ENCODE measurements at places on chromosomes 3 and 15.
A peak's percentile ranks its signal among the peaks of the same experiment; 100 is the strongest.

- DNase-seq, result peak; percentile 80
These were observed 43.7 kb upstream of the ATP2C1 start for GRCh38 chr3:130850044-130850797.

DNA sequence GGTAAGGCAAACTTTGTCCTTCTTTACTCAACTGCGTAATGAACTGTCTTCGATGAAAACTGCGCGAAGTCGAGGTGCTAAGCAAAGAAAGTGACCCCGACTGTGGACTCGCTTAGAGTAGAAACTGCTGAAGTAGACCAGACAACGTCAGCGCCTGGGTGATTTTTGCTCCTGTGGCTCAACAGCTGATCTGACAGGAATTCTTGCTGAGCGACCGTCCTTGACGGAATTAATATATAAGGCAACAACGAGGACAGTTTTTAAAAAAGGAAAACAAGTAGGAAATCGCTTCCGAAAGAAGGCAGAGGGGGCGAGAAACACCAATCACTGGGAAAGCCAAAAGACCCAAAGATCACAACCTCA lies 541 bp downstream of the RPS27L start:
- peak; percentile 48 for DNase-seq

GRCh38 chr3:101204246-101204645 lies 116.1 kb downstream of the IMPG2 start:
- no peak for DNase-seq

DNA sequence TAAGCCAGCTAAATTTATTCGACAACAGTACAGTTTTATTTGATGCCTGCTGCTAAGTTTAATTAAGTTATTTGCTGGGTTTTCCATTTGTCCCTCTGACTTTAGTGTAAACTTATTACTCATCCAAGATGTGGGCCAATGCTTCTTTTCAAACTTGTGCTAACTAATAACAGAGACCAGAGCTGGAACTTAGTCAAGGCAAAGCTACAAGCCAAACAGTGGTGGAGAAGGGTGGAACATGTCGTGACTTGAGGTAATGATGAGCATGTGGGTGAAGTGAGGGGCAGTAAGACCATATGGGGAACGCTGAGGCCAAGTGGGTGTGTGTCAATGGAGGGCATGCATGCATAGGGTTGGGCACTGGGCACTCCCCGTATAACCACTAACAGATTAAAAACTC lies 63.9 kb downstream of the NMD3 start:
- no peak for DNase-seq

- peak; percentile 13 for DNase-seq
These were observed 22.4 kb downstream of the PLA2G4F start for GRCh38 chr15:42133886-42134502.

GRCh38 chr3:122590610-122591009 lies 13.2 kb downstream of the PARP15 start:
- no peak for DNase-seq

DNA sequence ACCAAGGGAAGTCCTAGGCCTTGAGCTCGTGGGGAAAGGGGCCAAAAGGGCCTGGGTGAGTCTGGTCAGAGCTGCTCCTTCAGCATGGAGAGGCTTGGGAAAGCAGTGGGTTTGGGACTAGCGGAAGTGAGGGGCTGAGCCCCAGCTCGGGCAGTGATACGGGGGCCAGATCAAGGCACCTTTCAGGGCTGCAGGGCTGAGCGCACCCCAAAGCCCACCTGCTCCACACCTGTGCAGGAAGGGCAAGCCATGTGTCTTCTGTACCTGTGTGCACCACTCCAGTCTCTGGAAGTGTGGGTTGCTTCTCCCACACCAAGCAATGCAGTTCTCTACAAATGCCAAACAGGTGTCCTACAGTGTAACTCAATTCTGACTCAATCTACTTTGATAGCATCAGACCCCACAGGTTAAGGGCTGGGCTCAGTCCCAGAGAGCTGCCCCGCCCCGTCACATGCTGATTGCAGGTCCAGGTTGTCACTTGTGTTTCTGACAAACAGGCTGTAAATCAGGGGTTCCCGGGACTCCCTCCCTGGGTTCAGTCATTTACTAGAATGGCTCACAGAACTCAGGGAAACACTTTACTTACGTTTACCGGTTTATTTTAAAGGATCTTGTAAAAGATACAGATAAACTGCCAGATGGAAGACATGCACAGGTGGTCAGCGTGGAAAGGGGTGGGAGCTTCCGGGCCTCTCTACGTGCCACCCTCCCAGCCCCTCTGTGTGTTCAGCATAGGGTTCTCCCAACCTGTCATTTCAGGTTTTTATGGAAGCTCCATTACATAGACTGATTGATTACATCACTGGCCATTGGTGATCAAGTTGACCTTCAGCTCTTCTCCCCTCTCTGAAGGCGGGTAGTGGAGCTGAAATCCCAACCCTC lies 28.8 kb upstream of the KLF13 start:
- peak; percentile 57 for DNase-seq

GRCh38 chr3:122322095-122323075 lies 2.7 kb upstream of the CSTA start:
- DNase-seq, result no peak

DNA sequence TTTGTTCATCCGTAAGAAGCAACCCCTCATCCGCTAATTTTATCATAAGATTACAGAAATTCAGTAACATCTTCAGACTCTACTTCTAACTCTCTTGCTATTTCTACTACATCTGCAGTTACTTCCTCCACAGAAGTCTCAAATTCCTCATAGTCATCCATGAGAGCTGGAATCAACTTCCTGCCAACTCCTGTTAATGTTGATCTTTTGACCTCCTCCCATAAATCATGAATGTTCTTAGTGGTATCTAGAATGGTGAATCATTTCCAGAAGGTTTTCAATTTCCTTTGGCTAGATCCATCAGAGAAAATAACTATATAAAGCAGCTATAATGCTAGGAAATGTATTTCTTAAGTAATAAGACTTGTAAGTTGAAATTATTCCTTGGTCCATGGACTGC lies 115.1 kb downstream of the TAFA4 start:
- no peak for DNase-seq

DNA sequence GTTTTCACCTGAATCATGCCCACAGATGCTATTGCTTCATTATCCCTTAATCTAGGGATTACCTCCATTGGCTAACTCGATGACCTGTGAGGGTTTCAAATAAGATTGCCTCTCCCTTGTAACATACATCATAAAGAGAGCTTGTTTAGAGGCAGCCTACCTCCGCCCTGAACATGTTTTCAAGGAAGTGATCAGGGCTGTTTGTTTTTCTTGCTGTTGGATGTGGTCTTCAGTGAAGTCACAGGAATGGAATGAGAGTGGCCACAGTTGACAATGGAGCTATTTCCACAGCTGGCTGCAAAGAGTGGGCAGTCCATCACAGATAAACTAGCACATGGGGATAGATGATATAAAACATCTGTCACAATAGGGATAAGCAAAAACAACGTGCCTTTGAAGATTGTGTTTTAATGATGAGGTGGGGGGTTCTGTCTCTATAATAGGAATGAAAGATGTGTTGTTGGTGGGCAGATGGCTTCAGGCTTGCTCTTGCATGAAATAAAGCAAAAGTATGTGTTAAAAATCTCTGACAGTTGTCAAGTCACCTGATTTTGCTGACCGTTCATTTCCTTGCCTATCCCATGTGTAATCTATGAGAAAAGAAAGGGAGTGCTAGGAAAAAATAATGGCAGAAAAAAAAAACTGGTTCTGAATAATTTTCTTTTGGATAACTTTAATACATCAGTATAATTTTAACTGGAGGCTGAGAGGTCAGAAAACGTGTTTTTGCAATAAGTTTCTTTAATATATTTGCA lies 642.3 kb downstream of the RBMS3 start:
- no peak for DNase-seq

GRCh38 chr3:99499235-99500158 lies 138.9 kb upstream of the COL8A1 start:
- no peak for DNase-seq

- no peak for DNase-seq
These were observed 33.3 kb downstream of the EMC4 start for GRCh38 chr15:34258151-34258550.

- no peak for DNase-seq
These were observed 385.4 kb upstream of the SEMA6D start for GRCh38 chr15:47331829-47332393.

DNA sequence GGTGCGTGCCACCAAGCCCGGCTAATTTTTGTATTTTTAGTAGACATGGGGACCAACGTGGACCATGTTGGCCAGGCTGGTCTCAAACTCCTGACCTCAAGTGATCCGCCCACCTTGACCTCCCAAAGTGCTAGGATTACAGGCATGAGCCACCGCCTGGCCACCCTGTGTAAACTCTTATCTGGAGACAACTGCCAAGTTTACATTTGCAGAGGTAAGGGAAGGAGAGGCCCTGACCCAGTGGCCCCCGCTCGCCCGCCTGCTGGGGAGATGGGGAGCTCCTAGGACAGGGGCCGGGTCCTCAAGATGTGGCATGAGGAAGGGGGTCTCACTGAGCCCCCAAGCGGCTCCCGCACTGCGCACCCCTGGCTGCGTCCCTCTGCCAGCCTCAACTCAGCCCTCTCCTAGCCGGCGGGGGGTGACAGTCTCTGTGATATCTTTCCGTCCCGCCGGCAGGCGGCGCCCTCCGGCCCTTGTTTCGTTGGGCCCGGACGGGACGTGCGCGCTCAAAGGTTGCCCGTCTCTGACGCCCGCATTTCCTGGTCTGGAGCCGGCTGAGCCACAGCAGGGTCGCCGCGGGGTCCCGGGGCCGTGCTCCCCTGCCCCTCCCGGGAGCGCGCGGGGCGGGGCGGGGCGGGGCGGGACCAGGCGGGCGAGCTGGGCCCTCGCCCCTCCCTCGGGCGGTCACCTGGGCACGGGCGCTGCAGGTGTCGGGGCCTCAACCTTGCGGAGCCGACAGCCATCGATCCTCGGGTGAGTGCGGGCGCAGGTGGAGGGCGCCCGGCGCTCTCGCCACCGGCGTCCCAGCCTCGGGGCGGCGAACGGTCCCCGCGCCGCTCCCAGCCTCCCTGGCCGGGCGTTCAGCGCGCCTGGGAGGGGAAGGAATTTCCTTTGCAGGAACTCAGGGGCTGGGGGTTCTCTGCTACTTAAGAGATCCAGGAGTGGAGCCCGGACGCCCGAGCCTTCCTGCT lies at the start of gene GPR160:
GPR160 (plus strand) TSS at position 533 of the 971 bp plus-strand sequence. CDS start 45,978 bp downstream, outside the sequence.
- peak; percentile 80 for DNase-seq

DNA sequence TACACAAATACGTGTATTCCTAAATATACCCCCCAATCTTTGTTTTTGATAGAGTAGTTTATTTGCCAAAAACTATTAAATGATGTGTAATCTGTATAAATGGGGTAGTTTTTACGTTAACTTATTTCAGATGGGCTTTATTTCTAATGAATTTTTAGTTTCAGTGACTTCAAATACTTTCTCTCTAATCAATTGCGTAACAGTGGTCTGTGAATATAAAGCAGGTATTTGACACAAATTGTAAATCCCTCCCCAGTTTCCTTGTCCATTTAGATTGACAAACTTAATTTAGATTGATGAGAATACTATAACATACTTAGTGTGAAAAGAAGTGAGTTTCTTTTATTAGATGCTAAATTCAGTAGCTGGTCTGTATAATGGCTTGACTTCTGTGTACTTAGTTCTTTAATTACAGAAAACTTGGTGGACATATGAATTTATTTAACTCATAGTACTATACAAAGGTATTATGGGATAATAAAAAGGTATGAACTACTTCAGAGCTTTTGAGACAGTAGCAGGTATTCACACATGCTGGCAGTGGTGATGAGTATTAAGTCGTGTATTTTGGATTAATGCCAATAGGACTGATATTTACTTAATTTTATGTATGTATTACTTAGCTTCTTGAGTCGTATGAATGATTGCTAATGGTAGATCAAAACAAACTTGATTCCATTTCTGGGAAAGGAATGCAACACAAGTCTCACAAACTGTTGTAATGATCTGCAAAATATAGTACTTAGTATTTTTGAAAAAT lies 81.6 kb downstream of the STT3B start:
- peak; percentile 9 for DNase-seq

GRCh38 chr3:177491296-177492032 lies 294.2 kb upstream of the TBL1XR1 start:
- DNase-seq, result no peak

- DNase-seq, result no peak
These were observed 29.4 kb upstream of the ARID3B start for GRCh38 chr15:74511583-74511982.

DNA sequence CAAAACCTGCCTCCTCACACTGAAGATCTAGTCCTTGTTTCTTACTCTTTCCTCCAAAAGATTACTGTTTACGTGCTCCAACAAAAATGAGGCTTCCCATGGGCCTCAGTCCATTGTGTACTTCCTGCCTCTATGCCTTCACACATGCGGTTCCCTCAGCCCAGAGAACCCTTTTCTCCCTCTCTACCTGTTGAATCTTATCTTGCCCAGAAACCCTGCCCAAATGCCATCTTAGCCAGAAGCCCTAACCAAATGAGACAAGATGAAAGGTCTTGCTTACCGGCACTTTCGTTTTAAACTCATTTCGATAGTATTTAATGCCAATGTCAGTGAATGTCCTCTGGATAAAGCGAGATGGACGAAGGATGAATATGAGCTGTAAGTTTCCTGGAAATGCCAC lies 85.5 kb downstream of the B3GNT5 start:
- no peak for DNase-seq

DNA sequence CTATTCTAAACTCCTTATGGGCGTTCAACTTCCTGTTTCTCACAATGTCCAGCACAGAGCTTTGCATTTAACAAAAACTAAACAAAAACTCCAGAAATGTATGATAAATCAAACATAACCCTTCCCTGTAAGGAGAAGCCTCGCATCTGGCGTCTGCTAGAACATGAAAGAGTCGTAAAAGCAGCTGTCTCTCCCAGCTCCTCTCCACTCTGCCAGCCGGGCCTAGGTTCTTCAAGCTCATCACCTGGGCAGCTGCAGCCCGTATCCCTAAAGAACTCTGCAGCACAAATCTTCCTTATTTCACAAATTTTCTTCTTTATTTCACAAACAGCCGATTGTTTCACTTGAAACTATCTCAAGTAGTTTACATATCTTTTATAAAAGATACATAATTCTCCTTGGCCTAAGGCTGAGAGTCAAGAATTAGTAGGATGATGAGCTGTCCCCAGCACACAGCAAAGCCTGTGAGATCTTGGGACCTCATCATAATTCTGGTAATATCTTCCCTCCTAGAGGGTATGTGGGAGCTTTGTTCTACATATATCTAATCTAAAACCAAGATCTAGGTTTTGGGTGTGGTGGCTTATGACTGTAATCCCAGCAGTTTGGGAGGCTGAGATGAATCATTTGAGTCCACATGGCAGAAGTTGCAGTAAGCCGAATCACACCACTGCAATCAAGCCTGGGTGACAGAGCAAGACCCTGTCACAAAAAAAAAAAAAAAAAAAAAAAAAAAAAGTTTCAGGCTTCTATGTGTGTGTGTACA lies 35.3 kb downstream of the ANXA2 start:
- DNase-seq, result no peak
